ENCODE measurements at places on chromosomes 5 and 9. TPM values are rescaled to one million over a fixed set of nuclear protein-coding genes. Genes with fewer than 3 reads are reported as not detected.
A peak's percentile ranks its signal among the peaks of the same experiment; 100 is the strongest.

LMBRD2 gene
- total RNA-seq, result 5.6 TPM

DNA sequence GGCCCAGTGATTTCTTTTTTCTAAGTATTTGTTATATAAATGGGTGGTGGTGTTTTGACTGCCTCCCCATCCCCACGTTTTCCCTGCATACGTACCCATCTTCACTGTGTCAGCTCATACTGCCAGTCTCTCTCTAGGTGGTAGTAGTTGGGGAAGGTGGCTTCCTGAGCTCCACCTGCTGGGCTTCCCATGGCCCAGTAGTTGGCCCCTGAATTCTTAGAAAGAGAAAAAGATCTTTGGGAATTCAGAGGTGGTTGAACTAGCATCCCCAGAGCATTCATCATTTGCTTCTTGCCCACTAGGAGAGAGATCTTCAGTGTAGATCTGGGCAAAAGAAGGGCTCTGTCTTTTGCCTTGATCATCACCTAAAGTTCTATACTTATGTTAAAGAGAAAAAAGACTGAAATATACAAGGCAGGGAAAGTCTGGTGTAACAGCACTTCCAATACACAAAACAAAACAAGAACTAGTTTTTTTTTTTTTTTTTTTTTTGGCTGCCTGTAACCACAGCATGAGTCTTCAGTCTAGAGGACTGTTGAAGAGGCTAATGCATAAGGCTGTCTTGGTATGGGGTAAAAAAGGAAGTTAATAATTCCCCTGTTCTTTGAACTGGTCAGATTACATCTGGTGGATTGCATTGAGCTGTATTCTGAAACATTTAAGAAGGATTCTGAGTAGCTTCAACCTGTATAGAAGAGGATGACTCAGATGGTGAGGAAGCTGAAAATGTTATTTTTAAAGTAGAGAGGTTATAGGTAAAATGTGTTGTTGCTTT is 128.7 kb downstream of the ATG10 start:
- peak; percentile 13 for DNase-seq

- no peak for DNase-seq
These were observed 11.3 kb downstream of the PDGFRB start for GRCh38 chr5:150144246-150144801.

- DNase-seq, result no peak
These were observed 5.9 kb upstream of the FBXL17 start for GRCh38 chr5:108387758-108388157.

PIP5K1B gene
- total RNA-seq, result 5.2 TPM

DNA sequence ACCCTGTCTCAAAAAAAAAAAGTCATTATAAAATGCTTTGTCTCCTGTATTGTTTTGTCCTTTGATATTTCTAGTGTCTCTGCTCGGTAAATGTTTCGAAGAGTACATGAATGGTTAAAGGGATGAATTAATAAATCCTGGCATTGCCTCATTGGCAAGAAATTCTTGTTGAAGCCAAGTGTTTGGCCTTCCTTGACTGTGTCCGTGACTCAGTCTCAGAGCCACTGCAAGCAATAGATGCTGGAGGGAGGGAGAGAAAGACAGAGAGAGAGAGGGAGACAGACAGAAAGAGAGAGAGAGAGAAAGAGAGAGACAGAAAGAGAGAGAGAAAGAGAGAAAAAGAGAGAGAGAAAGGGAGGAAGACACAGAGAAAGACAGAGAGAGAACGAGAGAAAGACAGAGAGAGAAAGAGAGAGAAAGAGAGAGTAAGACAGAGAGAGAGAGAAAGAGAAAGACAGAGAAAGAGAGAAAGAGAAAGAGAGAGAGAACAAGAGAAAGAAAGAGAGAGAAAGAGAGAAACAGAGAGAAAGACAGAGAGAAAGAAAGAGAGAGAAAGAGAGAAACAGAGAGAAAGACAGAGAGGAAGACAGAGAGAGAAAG is 72.5 kb upstream of the RXRA start:
- DNase-seq, result no peak

UIMC1 gene
- 44.4 TPM for total RNA-seq

GRCh38 chr5:6525910-6526309 is 77.3 kb downstream of the UBE2QL1 start:
- peak; percentile 47 for DNase-seq

All from WTC11 (cell line).